Activated naive CD8-positive, alpha-beta T cell treated with anti-CD3 and anti-CD28 coated beads, Interleukin-2, amount 50 U/mL, for 24 hours (primary cell): ENCODE measurements at places on chromosomes 5 and 9.

DNA sequence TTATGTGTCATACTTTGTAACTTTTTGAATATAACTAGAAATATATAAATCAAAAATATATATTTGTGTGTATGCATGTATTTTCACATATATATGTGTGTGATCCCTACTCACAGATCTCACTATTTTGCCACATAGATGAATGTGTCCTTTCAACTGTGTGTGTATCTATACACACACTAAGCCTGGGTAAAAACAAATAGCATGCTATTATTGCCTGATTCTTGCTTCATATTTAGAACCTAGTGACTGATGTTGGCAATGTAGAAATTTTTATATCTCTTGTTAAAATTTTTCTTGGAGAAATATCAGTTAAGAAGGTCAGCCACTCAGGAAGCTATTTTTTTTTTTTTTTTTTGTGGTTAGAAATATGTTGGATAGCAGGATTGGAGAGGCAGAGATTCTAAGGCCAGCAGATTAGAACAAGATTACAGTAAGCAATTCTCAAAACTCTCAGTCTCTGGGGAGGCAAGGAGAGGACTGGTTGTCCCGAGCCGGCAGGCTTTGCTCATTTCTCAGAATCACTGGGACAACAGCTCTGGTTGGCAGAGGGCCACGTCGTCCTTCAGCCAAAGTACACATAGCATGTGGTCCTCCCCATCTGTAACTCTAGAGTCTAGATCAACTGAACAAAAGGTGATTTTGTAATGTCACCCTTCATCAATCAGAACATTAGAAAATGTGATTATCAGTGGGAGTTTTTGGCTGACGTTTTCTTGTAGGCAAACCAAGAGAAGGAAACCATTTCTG, 19.7 kb downstream of the C6 start:
- DNase-seq, result no peak

DNA sequence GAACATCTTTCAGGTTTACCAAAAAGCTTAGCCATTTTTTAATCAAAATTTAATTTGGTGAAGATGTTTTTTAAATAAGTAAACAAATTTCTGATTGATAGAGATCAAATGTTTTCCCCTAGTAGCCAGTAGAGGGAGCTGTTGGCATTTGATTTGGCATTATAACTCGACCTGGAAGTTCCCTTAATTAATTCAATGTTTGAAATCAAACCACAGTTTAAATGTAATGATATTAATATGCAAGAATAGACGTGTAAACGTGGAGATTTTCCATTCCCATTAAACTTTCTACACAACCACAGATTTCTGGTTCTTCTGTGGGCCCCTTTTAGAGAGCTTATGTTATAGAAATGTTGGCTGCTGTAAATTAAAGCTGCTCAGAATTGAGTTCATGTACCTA, 148.1 kb upstream of the MPDZ start:
- DNase-seq, result no peak

DNA sequence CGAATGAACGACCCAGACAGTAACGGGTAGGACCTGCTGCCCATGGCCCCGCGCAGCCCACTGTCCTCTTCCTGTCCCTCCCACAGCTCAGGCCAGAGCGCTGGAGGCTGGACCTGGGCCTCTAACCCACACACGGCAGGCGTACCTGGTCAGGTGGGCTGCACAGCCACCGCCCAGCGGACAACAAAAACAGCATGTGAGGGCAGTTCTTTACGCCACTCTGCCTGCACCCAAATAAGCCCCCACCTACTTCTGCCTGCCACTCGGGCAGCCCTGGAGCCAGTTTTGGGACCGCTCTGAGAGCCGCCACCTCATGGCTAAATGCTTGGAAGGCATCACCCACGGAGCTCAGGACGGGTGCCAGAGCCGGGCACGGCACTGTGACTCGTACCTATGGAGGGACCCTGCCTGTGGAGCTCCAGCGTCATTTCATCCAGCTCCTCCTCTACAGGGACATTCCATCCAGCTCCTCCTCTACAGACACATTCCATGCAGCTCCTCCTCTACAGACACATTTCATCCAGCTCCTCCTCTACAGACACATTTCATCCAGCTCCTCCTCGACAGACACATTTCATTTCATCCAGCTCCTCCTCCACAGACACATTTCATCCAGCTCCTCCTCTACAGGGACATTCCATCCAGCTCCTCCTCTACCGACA, 18.9 kb downstream of the CLPTM1L start:
- no peak for DNase-seq

- no peak for DNase-seq
These were observed 12.2 kb upstream of the SPINK4 start for GRCh38 chr9:33227741-33228140.

GRCh38 chr5:79844571-79844970, 146.5 kb downstream of the MTX3 start:
- DNase-seq, result no peak

- DNase-seq, result no peak
These were observed 29.0 kb upstream of the CCDC112 start for GRCh38 chr5:115325296-115325959.

- no peak for DNase-seq
These were observed 153.0 kb downstream of the DENND1A start for GRCh38 chr9:123776708-123777537.

DNA sequence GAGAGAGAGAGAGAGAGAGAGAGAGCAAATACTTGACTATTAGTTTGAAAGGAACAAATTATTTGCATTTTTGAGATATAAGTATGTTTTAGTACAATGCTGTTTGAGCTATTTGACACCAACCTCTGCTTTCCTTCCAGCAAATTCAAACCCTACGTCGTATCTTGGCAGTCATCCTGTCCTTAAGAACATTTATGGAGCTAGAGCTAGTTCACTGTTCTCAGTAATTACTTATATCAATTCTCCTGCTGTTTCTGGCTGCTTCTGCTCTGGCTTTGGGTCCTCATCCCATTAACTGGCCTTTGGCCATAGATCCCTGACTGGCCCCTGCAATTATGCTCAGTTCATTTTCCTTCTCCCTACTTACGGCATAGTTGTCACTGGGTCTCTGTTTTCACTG, 19.9 kb upstream of the ERAP2 start:
- DNase-seq, result no peak

DNA sequence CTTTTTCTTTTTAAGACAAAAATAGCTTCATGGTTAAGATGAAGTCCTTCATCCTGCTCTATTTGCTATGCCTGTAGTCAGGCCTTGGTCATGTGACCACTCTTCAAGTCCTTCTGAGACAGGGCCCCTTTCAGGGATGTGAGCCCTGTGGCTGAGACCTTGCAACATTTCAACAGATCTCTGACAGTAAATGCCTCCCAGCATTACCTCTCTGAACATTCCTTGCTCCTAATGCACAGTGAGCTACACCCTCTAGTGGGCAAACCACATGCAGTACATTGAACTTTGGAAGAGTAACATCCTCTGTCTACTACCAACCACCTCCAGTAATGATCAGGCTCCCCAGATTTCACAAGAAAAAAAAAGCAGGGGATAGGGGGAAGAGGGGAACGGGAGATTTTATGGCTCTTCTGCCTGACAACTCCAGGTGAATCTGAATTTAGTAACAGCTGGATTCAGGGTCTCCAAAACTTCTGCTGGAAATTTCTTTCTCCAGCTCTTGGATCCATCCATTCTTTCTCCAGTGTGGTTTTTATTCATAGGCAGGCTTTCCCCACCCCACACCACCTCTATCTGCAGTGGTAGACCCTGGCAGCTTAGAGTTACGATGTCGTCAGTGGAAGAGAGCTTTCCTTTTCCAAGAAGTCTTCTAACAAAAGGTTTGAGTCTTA, 8.9 kb upstream of the FBXO38 start:
- DNase-seq, result no peak

GRCh38 chr5:134555890-134556311, 30.4 kb downstream of the JADE2 start:
- peak; percentile 92 for DNase-seq

GRCh38 chr9:137168573-137168903, 1.3 kb downstream of the LRRC26 start:
- no peak for DNase-seq

DNA sequence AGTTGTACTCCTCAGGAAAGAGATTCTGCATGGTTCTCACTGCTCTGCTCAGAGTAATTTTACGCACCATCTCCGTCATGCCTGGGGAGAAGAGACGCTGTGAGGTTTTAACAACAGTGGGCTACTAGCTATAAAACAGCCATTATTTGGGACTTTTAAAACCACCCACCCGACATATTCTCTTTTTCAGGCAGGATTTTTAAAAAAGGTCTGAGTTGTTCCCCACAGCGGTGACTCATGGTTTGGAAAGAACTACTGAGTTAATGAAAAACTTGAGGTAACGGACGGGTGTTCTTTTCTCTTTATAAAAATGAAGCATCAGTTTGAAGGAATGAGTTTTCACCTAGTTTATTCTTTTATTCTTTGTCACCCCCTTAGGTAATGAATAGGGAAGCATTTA, 61.3 kb downstream of the TTLL11 start:
- DNase-seq, result no peak

DNA sequence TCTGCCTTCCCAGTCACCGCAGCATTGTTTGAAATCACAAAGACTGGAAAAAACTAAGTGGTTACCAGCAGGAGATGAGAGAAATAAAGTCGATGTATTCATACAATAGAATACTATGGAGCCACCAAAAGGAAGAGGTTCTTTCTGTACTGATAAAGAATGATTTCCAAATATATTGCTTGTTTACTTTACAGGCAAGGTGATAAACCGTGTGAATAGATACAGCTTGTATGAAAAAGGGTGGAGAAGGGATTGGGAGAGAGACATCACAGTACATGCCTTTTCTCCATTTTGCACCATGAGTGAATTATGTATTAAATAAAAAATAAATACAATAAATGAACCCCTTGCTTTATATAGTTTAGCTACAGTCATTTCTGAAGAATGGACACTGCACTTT, 91.7 kb downstream of the RFK start:
- no peak for DNase-seq

- no peak for DNase-seq
These were observed 205.6 kb downstream of the DENND1A start for GRCh38 chr9:123724211-123724796.

GRCh38 chr5:180003127-180003526, 68.4 kb downstream of the RNF130 start:
- DNase-seq, result no peak

GRCh38 chr9:130891688-130892476, 4.7 kb downstream of the QRFP start:
- no peak for DNase-seq

- no peak for DNase-seq
These were observed 212.5 kb downstream of the RAB3C start for GRCh38 chr5:58795327-58795726.

- DNase-seq, result no peak
These were observed 92.0 kb upstream of the SSBP2 start for GRCh38 chr5:81842795-81843398.

DNA sequence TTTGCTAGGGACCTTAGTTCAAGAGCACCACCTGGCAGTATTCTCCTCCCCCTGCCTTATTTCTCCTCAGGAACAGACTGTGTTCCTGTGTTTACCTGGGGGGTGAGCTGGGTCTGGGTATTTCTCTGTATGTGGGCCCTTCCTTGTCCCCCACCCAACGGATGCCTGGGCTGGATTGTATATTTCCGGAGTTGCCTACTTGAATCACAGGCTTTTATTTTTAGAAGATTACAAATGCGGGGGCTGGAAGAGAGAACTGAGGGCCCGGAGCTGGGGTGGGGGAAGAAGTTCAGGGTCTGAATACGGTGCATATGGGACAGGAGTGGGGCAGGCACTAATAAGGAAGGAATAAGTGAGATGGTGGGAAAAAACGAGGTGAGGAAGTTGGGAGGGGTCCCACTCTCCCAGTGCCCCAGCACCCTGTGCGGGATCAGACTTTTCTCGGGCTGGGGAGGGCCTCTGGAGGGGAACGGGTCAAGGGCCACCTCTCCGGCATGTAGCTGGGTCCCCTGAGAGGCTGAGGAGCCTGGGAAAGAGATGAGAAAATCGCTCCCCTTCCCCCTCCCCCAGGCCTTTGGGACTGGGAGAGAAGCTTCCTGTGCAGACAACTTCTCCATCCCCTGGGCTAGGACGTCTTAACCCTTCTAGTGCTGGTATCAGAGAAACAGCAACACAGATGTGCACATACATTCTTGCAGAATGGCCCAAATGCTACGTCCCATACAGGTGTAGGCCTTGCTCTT, 42.1 kb downstream of the PCDH1 start:
- DNase-seq, result no peak
